ENCODE measurements at places on chromosomes 4 and X.

GRCh38 chrX:34918856-34919255 is 23.7 kb upstream of the FAM47B start:
- no peak for DNase-seq

GRCh38 chr4:36024901-36025660 is 219.2 kb downstream of the ARAP2 start:
- no peak for DNase-seq

- DNase-seq = no peak
Measured at GRCh38 chr4:386708-387105, 49.1 kb downstream of the ZNF141 start.

- no peak for DNase-seq
Measured at GRCh38 chr4:81106150-81106549, 75.6 kb downstream of the BMP3 start.

DNA sequence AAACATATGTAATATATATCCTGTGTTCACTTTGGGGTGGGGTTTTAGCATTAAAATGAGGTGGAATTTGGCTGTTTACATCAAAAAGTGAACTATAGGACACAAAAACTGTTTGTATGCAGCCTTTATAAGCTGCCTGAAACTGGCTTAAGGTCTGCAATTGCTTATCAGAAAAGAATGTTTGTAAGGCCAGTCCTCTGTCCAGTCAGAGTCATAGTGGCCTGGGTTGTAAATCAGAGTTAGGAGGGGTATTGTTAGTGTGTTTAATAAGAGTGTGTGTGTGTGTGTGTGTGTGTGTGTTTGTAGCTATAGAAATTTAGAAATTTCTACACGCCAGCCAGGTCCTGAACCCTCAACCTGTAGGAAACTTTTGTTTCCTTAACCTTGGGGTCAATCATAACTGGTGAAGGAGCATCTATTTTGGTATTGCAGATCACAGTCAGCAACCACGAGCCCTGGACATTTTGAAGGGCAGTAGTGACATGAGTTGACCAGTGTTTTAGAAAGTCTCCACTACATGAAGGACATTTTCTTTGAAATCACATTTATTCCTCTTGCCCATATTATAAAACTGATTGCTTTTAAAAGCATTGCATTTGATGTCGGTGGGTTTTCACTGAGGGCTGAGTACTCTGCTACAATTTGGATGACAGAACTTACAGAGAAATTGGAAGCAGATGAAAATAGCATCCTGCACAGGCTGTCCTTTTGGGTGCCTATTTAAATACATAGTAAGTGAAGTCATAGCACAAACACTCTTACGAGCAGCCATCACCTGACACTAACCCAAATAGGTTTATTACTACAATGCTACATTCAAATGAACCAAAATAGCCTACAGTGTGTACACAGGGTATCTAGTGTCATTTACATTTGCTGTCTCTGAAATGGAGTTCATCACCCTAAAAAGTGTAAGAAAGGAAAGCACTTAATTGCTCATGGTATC is 11.2 kb upstream of the TMEM154 start:
- no peak for DNase-seq

- no peak for DNase-seq
Measured at GRCh38 chr4:109185548-109185947, 116.9 kb downstream of the COL25A1 start.

- DNase-seq = no peak
Measured at GRCh38 chr4:48141048-48141447, 7.0 kb upstream of the TXK start.

DNA sequence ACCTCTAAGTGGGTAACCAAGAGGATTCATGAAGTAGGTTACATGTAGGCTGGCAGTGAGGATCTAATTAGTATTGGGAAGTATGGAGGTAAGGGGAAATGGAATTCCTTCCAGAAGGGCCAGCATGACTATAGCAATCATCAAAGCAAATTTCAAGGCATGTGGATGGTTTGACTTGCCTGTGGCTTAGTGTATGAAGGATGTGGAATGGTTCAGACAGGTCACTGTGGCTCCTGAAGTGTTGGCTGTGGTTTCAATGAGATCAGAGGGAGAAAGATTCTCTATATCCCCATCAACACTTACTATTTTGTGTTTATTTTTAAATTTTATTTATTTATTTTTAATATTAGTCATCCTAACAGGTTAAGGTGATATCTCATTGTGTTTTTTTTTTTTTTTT is 121.6 kb upstream of the TBC1D9 start:
- no peak for DNase-seq

GRCh38 chr4:85952528-85952927 is 407.3 kb downstream of the MAPK10 start:
- no peak for DNase-seq

GRCh38 chr4:149277705-149278104 is 537.9 kb downstream of the IQCM start:
- DNase-seq = no peak

DNA sequence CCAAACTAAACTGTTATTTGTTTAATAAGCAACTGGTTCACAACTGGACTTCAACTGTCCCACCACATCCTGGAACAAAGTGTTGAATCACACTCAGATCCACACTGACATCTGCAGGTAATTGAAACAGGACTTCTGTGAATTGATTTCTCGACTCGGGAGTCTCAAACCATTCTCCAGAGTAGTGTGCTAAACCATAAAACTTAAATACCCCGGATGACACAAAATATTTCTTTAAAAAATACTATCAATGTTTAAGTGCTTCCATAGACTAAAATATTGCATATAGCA is 95.4 kb upstream of the PLAC1 start:
- no peak for DNase-seq

GRCh38 chrX:136493011-136493410 is 4.4 kb upstream of the HTATSF1 start:
- DNase-seq = no peak

DNA sequence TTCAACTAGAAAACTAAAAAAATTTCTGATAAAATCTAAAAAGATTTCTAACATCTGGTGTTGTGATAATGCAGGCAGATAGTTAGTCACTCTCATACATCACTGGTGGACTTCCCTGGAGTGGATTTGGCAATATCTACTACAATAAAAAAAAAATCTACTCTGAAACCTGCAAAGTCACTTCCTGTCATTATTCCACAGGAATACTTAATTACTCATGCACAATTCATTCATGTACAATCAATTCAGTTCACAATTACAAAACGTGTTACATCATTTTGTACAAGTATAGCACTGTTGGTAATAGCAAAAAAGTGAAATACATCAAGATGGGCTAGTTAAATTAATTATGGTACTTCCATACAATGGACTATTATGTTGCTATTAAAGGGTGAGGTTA is 16.5 kb upstream of the RHOH start:
- no peak for DNase-seq

GRCh38 chr4:4829837-4830236 is 29.6 kb upstream of the MSX1 start:
- no peak for DNase-seq

DNA sequence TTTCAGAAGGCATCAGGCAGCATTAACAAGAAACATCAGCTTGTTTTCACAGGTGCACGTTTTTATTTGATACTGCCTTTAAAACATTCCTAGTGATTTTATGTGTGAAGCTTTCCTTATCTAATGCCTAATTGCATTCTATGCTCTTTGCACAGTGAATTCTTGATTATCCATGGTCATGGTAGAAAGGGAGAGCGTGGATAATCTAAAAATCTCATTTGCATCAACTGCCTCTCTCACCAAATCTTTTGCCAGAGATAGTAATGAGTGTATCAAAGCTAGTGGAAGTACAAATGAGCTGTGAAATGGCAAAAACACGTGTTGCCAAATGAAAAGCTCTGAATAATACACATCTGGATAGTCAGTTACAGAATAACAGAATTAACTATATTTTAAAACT is 170.5 kb downstream of the NAA11 start:
- no peak for DNase-seq

GRCh38 chr4:126899331-126899801 is 733.4 kb upstream of the INTU start:
- no peak for DNase-seq

- no peak for DNase-seq
Measured at GRCh38 chrX:29535212-29536162, 679.9 kb upstream of the MAGEB2 start.

DNA sequence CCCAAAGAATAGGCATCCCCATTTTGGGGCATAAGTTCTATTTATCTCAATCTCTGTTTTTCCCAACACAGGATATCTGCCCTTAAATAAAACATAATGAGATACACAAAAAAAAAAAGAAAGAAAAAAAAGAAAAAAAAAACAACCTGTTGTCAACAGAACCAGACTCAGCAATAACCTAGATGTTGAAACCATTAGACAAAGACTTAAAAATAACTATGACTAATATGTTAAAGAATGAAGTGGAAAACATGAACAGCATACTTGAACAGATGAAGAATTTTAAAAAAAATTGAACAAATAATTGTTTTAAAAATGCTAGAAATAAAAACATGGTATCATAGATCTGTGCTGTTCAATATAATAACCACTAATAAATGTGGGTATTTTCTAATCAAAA is 93.4 kb upstream of the RXFP1 start:
- no peak for DNase-seq

DNA sequence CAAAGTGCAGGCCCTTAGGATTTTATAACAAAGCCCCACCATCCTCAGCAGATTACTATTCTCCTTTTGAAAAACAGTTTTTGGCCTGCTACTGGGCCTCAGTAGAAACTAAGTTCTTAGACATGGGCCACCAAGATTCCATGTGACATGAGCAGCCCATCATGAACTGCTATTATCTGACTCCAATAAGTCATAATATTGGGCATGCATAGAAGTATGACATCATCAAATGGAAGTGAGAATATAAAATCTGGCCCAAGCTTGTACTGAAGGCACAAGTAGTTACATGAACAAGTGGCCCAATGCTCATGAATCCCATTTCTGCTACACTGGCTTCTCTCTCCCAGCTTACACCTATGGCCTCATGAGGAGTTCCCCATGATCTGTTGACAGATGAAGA is 404.8 kb downstream of the EPHA5 start:
- no peak for DNase-seq

- no peak for DNase-seq
Measured at GRCh38 chr4:115110191-115111181, 2.9 kb downstream of the NDST4 start.

- no peak for DNase-seq
Measured at GRCh38 chr4:109979920-109980717, 67.4 kb downstream of the EGF start.

- DNase-seq = no peak
Measured at GRCh38 chr4:35649778-35650177, 594.5 kb downstream of the ARAP2 start.

DNA sequence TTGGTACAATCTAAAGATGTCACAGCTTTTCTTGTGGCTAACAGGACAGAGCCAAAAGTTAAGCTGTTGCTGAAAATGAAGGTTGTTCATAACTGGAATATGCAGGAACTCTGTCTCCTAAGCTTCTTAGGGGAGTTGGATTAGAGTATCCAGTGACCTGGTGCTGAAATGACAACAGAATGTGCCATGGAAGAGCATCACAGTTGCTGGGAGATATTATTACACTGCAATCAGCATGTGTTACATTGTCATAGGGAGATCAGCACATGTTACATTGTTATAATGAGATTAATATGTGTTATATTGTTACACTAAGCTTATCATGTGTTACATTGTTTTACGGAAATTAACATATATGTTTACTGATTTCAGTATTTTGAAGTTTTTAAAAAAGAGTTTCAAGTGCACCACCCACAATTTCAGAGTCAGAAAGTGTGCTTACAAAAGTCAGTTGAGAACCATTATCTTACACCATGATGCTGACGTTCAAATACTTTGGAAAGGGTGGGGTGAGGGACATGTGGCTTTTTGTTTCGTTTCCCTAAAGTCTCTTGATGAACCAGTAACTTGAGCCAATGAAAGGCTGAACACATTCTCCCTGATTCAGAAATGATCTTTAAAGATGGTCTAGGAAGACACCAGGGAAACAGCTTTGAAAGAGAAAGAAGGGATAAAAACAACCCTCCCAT is 113.4 kb downstream of the DRD5 start:
- DNase-seq = no peak

DNA sequence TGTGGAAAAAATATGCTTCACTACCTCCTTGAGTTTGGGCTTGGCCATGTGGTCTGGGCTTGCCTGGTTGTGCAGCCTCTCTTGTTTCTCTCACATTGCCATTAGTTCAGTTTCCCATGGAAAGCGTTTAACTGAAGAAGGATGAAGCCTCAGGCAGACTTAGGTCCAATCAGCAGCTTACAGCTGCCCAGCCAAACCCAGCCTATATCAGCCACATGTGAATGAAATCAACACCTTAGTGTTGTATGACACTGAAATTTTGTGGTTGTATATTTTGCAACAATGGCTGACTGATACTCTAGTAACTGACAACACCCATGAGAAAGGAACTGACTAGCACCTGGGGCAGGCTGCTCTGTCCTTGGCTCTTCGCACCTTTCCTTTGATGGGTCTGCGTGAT is 81.2 kb downstream of the KLF8 start:
- no peak for DNase-seq

GRCh38 chr4:152605031-152605430 is 69.1 kb upstream of the FBXW7 start:
- no peak for DNase-seq

- peak; percentile 99 for DNase-seq
Measured at GRCh38 chr4:127965062-127965802, at the start of the genes ABHD18 and MFSD8. ABHD18 (plus strand) TSS chr4:127965406; CDS start chr4:127982956, 17,550 bp downstream. MFSD8 (minus strand) TSS chr4:127965173; CDS start chr4:127965133, 40 bp downstream.

DNA sequence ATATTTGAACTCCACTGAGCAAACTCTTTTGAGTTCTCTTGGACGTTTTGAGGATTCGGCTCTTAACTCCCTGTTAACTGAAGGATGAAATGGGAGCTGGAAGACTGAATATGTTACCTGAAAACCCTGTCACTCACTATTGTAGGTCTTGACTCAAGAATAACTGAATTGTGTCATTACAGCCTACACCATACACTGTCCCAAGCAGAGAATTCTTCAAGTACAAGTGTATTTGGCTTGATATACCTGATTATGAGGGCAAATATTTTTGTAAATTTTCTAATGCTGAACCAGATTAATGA is 276.1 kb downstream of the CFAP299 start:
- no peak for DNase-seq

- DNase-seq = peak; percentile 10
Measured at GRCh38 chr4:74370912-74371311, 6.0 kb downstream of the EREG start.

- no peak for DNase-seq
Measured at GRCh38 chr4:3268395-3269104, 19.6 kb downstream of the MSANTD1 start.

Data from CD4-positive, alpha-beta T cell treated with Interferon gamma for 1 hour (primary cell).